ENCODE measurements at places on chromosomes 1 and 21.

DNA sequence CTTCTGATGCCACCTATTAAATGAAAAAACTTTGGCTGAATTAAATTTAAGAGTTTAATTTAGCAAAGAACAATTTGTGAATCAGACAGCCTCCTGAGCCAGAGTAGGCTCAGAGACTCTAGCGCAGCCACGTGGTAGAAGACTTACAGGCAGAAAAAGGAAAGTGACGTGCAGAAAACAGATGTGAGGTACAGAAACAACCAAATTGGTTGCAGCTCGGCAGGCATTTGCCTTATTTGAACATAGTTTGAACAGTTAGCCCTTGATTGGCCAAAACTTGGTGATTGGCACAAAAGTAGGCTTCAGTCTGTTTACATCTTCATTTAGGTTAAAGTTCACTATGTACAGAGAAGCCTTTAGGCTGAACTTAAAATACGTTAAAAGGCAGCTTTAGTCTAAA, 22.9 kb downstream of the TCP10L start:
- no peak for DNase-seq

DNA sequence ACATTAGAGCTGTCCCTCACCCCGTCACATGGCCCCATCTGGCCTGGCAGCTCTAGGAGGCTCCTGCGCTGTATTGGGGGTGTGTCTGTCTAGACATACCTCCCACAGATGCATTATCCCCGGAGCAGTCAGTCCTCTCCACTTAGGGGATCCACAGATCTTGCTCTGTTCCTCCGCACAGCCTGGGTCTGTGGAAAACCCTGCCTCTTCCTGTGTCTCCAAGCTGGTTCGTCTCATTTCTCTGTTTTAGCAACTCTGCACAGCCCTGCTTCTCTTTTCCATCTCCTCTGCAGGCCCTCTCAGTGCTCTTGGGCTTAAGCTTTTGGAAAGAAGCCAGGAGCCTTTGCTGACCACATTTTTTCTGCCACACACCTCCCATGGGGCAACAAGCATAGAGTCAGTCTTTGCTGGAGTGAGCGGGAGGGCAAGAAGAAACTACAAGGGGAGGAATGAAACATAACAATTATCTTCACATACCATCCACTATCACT, 241.5 kb downstream of the FOXD2 start:
- DNase-seq, result no peak

- DNase-seq, result no peak
Measured at GRCh38 chr21:42597487-42598158, 55.8 kb upstream of the PDE9A start.

GRCh38 chr1:35642471-35642955, 1.2 kb upstream of the PSMB2 start:
- no peak for DNase-seq

GRCh38 chr1:53490351-53490750, 31.2 kb downstream of the DMRTB1 start:
- DNase-seq, result no peak

DNA sequence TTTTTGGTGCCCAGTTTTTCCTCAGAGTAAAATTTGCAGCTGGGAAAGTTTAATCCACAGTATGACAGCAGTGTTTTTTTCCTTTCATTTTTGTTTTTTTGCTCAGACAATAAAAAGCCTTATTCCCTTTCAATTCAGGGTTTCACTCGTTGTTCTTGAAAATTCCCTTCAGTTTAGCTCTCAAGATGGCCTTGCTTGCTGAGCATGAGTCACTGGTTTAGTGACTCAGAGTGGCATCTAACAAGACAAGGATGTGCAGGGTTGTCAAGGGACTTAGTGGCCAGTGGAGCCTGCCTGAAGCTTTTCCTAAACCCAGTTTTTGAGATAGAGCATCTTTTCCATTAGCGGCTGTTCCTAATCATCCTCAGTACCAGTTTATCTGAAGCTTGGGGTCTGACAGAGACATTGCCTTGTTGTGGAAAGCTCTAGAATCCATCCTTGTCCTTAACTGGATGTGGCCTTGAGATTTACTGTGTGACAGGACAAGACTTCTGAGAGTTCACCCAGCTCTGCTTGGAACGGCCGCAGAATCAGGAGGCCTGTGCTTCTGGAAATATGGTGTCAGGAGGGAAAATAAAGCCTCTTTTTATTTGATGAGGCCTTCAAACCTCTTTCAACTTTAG, 48.4 kb upstream of the DNAJC6 start:
- no peak for DNase-seq

- DNase-seq, result no peak
Measured at GRCh38 chr1:12185036-12185917, 18.5 kb downstream of the TNFRSF1B start.

DNA sequence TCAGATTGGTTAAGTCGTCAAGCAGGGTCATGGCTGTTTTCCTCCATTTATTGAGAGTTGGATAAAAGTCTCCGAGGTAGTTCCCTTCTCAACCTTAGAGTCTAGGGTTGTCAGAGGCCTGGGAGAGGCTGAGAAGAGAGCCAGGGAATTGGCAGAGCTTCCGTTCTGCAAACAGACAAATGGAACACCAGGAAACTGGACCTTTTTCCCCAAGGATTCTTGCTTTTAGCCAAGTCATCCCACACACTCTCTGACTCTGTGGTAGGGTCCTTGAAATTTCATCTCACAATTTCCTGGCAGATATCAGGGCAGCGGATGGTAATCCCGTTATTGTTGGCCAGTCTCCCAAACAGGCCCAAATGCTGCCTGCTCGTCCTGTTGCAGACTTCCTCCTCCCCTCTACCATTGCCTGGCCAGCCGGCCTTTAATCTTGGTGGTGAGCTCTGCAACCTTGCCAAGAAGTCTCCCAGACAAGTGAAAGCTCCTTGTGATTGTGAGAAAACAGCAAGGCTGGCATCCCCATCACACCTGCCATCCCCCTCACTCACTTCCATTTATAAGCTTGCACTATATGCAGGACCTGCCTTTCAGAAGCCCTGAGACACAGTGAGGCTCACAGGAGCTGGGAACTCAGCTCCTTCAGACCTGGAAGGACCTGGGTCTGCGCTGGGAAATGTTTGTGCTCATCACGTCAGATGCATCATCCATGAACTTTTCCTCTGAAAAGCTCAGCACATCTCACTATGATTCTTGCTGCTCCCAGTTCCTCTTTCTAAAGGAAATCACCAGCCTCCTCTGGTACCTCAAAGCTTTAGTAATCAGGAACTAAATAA, 13.7 kb upstream of the SRP9 start:
- no peak for DNase-seq
